ENCODE measurements at places on chromosomes 4 and X.
A peak's percentile ranks its signal among the peaks of the same experiment; 100 is the strongest.

DNA sequence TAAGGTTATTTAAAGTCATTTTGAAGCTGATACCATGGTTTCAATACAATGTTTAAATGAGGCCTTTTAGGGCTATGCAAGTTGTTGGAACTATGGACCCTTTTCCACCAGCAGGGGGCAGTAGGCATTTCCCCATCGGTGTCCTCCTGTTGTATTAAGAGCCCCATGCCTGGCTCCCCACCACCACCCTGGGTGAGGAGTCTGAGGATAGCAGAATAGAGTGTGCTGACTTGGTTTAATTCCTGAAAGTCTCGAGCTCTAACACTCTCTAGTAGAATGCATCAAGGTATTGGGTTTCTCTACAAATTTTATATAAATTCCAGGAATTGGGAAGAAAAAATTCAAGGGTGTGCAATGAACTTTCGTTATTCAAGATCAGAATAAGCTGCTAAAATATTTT is 234.8 kb upstream of the JADE1 start:
- H3K4me1 ChIP-seq = peaks cover 24% of the 10 kb centered on the region
- no peaks in the 10 kb centered on the region for H3K36me3 ChIP-seq
- peak overlapping the region; percentile 94 for H3K27ac ChIP-seq

DNA sequence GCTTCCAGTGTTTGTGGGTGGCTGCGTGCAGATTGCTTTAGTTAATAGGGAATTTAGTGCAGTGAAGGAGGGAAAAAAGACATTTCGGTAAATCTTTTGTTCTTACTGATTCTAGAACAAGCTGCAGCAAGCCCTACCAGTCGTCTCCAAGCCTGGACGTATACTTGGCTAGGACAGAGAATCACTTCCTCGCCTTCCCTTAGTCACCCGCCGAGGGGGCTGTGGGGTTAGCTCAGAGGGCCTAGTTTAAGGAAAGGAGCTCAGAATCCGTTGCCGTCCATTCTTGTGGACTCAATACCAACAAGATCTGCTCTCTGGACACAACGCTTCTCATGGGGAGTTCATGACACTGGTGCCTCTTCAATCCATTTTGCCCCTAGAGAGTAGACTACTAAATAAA is 36.3 kb upstream of the FAT1 start:
- no peak overlapping the region for H3K27ac ChIP-seq
- H3K36me3 ChIP-seq = no peaks in the 10 kb centered on the region
- no peak for DNase-seq
- no peaks in the 10 kb centered on the region for H3K4me1 ChIP-seq
- no peak overlapping the region for H3K4me3 ChIP-seq
- no peaks in the 10 kb centered on the region for H3K27me3 ChIP-seq

DNA sequence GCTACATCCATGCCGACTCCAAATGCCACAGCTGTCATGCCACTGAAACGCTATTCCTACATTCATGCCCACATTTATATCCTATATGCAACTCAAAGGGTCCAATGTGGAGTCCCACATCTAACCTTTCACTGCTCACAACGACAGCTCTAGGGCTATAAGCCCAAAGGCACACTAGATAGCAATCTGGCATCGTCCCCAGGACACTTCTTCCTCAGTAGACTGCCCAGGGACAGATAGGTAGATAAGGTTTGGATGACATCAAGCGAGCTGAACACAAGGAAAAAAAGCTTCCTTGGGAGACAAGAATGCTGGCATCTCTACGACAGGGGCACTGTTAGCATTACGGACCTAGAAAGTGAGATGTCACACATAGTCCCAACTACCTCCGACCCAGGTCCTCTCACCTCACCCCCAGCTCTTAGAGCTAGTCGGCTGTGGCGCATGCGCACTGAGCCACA is 685 bp downstream of the RAB9B start:
- no peak for DNase-seq
- no peaks in the 10 kb centered on the region for H3K4me1 ChIP-seq
- H3K4me3 ChIP-seq = peak overlapping the region; percentile 60
- H3K27ac ChIP-seq = no peak overlapping the region
- H3K27me3 ChIP-seq = peaks cover 9% of the 10 kb centered on the region
- no peaks in the 10 kb centered on the region for H3K36me3 ChIP-seq

- no peak for DNase-seq
- no peak overlapping the region for H3K27ac ChIP-seq
- H3K36me3 ChIP-seq = no peaks in the 10 kb centered on the region
- no peaks in the 10 kb centered on the region for H3K27me3 ChIP-seq
Measured at GRCh38 chr4:69816236-69816635, 43.7 kb downstream of the SULT1E1 start.

DNA sequence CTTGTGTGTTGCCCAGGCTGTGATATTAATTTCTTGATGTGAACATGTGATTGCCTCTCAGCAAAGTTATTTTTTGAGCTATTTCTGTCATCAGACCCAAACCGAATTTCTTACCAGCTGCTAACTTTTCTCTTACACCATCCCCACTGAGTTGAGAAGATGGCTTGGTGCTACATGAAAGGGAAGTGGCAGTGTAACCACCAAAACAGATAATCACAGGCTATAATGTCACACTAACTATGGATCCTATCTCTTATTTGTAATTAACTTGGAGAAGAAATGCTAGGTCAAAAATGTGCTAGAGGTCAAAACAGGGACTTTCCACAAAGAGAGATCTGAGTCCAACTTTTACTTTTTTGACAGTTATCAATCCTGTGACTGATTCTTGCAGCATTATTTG is 43.8 kb downstream of the ELOVL6 start:
- H3K27me3 ChIP-seq = no peaks in the 10 kb centered on the region
- H3K4me3 ChIP-seq = no peak overlapping the region
- no peaks in the 10 kb centered on the region for H3K36me3 ChIP-seq

DNA sequence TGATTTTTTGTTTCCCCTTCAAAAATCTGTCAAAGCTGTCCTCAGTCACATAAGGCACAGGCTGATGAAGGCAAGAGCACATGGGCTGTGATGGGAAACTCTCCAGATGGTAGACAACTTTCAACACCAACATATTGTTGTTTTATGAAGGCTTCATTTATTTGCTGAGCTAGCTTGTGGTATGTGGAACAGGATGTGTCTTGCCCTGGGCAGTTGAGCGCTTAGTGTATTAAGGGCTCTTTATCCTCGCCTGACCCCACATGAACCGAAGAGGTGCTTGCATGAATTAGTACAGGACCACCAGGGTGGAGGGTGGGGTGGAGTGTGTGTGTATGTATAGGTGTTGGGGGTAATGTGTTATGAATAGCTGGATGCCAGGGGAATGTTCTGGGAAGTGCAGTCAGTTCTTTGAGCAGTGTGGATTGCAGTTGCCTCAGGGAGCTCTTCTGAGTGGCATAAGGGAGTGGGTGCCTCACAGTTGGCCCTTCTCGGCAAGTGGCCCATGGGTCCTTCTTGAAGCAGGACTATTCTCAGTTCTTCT is 103.1 kb downstream of the PHEX start:
- DNase-seq = no peak
- H3K4me1 ChIP-seq = no peaks in the 10 kb centered on the region
- no peaks in the 10 kb centered on the region for H3K36me3 ChIP-seq
- H3K27ac ChIP-seq = peak overlapping the region; percentile 57
- H3K4me3 ChIP-seq = no peak overlapping the region
- no peaks in the 10 kb centered on the region for H3K27me3 ChIP-seq

- no peaks in the 10 kb centered on the region for H3K4me1 ChIP-seq
- no peak for DNase-seq
- H3K27ac ChIP-seq = no peak overlapping the region
- no peaks in the 10 kb centered on the region for H3K27me3 ChIP-seq
- no peak overlapping the region for H3K4me3 ChIP-seq
Measured at GRCh38 chr4:158999166-158999682, 103.7 kb upstream of the RAPGEF2 start.

- no peaks in the 10 kb centered on the region for H3K27me3 ChIP-seq
- H3K4me1 ChIP-seq = no peaks in the 10 kb centered on the region
- no peak for DNase-seq
- H3K27ac ChIP-seq = no peak overlapping the region
Measured at GRCh38 chr4:88828842-88829571, 131.4 kb upstream of the NAP1L5 start.

All from kidney (tissue), 22 donors.